GM20000 (cell line): ENCODE measurements at places on chromosomes 3 and 15.

DNA sequence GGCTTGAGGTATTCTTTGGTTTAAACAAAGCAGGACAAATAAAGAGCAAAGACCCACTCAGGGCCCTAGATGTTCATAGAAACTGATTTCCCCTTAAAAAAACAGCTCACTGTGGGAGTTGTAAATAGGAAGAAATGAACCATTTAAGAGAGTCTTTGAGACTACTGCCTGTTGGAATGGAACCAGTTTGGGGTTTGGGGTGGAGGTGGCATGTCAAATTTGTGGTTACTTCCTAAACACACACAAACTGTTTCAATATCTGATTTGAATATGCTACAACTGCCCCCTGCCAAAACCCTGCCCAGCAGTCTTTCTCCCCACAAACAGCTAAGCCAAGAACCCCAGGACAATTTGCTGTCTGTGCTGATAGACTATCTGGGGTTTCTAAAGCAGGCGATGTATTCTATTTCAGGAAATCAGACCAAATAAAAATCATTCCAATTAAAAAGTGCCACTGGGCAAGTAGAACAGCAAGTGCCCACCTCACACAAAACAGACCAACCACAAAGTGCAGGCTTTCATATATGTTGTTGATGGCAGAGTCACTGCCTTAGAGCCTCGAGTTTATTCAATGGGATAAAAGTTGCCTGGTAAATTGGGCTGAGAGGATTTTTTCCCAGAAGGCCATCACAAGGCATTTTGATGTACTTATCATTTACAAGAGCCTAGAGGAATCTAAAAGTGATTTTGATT is 293.9 kb upstream of the PROK2 start:
- no peak for DNase-seq

- DNase-seq, result peak; percentile 56
Observed at GRCh38 chr15:23035964-23036566, 3.3 kb downstream of the TUBGCP5 start.

DNA sequence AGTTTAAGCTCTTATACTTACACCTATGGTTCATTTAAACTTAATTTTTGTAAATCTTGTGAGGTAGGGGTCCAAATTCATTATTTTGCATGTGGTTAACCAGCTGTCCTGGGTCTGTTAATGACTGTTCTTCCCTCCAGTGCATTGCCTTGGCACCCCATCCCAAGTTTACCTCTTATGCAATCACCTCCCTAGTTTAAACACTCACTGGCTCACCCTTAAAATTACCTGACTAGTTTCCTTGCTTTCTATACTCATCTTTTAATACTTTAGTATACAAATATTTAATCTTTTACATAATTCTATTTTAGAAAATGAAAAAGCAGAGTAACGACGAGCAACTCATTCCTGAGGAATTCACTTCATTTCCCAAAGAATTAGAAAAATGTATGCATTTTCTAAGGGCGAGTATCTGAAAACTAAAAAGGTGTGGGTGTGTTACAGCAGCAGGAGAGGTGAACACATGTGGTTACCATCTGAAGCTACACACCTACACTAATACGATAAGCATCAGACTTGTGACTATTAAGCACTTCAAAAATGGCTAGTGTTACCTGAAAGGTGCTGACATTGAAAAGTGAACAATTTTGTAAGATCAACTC is 33.7 kb downstream of the TJP1 start:
- DNase-seq, result no peak

DNA sequence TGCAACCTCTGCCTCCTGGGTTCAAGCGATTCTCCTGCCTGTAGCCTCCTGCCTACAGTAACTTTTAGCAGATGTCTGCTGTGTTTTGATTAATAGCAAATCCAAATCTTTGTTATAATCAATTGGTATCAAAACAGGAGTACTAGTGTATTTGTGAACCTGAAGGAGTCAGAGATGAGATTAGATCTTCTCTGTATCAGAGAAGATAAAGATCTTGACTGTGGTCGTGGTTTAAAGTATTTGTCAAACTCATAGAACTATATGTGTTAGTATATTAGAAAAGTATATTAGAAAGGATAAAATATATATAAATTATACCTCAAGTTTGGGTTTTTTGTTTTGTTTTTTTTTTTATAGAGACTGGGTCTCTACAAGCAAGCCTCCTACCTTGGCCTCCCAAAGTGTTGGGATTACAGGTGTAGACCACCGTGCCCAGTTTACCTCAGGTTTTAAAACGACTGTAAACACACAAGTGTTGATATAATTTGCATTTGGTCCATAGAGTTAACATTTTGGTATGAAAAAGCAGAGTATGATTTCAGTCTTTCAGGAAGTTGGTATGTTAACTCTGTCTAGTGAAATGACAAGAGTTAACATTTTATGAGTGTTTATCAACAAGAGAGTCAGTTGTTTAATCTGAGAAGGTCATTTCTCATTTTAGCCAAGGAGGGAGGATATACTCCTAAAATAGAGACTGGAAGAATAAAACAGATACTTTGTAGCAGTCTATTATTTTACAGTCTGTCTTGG is 18.3 kb downstream of the RTF1 start:
- DNase-seq, result no peak

DNA sequence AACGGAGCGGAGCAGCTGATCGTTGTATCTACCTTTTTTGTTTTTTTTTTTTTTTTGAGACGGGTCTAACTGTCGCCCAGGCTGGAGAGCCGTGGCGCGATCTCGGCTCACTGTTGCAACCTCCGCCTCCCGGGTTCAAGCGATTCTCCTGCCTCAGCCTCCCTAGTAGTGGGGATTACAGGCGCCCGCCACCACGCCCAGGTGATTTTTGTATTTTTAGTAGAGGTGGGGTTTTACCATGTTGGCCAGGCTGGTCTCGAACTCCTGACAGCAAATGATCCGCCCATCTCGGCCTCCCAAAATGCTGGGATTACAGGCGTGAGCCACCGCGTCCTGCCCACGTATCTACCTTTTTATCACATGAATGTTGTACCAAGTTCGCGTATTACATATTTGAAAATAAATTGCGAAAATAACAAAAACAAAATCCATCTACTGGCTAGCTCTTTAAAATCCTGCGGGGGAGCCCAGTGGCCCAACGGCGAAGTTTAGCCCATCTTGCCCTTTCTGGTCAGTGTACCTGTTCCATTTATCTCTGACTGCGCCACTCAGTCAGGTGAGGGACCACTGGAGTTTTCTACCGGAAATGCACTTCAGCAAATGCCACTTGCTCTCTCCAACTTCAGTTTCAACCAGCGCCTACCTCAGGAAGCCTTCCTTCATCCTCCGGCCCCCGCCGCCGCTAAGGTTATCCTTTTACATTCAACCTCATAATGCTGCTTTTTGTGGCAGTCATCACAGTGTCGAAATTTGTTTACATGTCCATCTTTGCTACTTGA is 1.2 kb upstream of the EIF3J start:
- DNase-seq, result no peak

- DNase-seq, result no peak
Observed at GRCh38 chr3:161540594-161540993, 44.0 kb downstream of the OTOL1 start.

DNA sequence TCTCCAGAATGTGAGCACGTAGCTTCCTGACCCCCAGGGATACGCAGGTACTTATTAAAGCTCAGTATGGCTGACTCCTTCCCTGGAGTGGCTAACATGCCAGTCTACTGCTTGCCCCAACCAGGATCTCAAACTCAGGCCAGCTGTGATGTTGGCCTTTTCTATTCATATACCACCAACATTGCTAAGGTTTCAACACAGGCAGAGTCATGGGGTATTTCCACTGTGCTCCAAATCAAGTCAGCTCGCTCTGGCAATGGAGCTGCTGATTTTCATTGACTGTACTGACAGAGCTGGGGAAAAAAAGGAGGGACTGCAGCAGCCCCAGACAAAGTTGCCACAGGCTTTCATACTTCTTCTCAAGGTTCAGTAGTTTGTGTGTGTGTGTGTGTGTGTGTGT is 87.0 kb downstream of the CFAP20DC start:
- no peak for DNase-seq

- DNase-seq, result no peak
Observed at GRCh38 chr3:184337399-184337714, at the start of gene FAM131A. FAM131A (plus strand) TSS chr3:184337600; CDS start chr3:184337631, 31 bp downstream.

- DNase-seq, result no peak
Observed at GRCh38 chr15:40364251-40364650, 6.2 kb downstream of the DISP2 start.

GRCh38 chr3:126434264-126434590 is 39.5 kb downstream of the CFAP100 start:
- DNase-seq, result no peak

DNA sequence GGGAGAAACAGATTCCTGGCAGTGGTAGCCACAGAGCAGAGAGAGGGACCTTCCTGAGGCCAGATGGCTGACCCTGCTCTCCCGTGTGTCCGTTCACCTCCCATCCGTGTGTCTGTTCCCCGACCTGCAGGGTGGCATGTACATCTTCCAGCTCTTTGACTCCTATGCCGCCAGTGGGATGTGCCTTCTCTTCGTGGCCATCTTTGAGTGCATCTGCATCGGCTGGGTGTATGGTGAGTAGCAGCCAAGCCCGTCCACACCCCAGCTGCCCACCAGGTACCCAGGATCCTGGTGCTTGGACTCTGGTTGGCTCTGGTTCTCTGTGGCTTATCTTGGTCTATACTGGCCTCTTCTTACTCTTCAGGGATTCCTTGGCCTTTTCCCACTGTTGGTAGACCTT is 59.5 kb upstream of the SLC6A1 start:
- DNase-seq, result no peak

- DNase-seq, result no peak
Observed at GRCh38 chr3:46061108-46061720, 33.9 kb upstream of the XCR1 start.

DNA sequence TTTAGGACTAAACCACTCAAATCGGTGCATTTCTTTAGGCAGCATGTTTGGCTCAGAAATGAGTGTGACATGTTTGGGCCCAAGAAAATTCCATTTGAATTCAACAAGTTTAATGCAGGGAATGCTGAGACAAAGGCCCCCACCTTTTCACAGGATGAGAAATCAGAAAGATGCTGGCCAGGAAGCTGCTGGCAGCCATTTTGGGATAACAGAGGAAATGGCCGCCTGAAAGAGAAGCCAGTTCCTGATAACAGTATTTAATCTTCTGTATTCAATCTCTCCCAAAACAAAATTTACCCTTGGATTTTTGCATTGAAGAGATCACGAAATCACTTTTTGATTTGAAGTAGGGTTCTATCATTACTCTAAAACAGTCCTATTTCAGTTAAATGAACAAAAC is 350.9 kb downstream of the SLC9A9 start:
- DNase-seq, result no peak

DNA sequence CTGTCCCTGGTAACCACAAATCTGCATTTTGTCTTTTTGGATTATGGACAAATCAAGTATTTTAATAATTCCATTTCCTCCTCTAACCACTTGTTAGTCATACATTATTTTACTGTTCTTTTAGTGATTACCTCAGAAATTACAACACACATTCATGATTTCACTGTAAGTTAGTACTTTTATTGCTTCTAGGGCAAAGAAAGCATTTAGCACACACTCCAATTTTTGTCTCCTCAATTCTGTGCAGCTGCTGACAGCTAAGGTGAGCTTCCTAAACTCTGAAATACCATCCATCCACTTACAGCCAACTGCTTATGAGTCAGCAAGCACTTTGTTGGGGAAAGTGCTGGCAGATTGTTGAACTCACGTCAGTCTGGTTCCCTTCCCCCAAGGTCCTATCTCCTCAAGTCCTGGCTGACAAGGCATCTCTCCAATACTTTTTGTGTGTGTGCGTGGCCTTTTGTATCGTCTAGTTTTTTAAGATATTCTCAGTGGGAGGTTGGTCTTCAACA is 49.4 kb upstream of the TNFAIP8L3 start:
- no peak for DNase-seq

DNA sequence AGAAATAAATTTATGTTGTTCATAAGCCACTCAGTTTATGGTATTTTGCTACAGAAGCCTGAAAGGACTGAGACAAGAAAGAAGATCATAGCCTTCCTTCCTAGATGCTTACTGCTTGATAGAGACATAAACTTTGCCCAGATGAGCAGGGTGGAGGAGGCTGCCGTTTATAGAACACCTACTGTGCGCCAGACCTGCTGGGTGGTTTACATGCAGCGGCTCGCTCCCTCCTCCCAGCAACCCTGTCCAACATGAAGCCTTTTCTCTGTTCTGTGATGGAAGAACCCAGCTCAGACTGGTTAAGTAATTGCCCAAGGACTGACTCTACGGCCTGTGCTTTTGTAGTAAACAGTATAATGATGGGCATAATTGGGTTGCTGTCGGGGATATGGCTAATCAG is 37.0 kb downstream of the CORO2B start:
- DNase-seq, result no peak

GRCh38 chr3:198079771-198080520 is 119.9 kb downstream of the LMLN start:
- peak; percentile 14 for DNase-seq

- no peak for DNase-seq
Observed at GRCh38 chr3:58206406-58207011, 4.3 kb downstream of the DNASE1L3 start.

DNA sequence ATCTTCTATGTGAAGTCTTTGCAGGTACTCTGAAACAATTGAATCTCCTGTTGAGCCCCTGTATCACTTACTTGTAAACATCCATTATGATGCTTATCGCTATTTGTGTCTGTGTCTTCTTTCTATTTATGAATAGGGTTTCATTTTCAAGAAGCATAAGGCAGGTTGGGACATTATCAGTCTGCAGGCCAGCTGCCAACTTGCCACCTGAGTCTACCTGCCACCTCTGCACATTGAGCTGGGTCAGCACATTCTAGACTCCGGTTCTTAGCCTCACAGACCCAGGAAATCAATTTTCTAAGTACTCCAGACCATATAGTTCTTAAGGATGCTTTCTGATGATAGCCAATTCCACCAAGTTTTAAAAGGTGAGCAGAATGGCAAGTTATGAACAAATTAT is 105.7 kb upstream of the MCTP2 start:
- no peak for DNase-seq

- peak; percentile 28 for DNase-seq
Observed at GRCh38 chr3:150528354-150528797, 17.9 kb downstream of the SERP1 start.

DNA sequence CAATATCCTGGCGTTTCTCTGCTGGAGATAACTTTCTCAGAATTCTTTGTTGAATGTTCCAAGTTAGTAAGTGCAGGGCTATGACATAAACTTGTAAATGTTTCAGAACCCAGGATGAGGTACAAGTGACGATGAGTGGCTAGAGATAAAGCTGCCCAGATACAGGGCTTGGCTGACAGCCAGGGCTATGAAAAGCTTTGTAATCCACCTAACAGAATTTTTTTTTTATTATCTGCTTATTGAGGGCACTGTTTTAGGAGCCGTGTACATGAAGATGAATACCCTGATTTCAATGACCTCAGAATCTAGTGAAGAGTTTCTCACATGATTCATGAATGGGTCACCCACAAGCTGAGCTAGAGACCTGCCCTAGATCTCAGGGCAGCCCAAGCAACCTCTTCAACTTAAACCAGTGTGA is 431.4 kb downstream of the DIPK2A start:
- no peak for DNase-seq

DNA sequence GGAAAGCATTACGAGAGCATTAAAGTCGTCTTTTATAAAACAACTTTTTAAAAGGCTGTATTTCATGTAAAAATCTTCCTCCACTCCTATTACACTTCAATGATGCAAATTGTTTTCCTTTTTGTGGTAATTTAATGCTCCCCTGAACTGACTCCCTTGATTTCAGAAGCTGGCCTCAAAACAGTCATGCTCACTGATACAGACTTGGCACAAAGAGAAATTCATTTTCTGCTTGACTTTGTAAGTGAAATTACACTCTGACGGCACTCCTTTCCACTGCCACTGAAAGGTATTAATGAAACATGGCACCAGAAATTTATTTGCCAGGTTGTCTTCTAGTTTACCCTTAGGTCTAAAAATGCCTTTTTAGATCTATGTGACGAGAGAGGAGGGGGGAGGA is 215.5 kb downstream of the LRRC3B start:
- no peak for DNase-seq

- DNase-seq, result no peak
Observed at GRCh38 chr3:33926998-33927605, 128.7 kb downstream of the PDCD6IP start.
